NCI-H187 treated with DMSO at 0.1 percent for 48 hours (cell line): ENCODE measurements at places on chromosomes 12 and 14.

DNA sequence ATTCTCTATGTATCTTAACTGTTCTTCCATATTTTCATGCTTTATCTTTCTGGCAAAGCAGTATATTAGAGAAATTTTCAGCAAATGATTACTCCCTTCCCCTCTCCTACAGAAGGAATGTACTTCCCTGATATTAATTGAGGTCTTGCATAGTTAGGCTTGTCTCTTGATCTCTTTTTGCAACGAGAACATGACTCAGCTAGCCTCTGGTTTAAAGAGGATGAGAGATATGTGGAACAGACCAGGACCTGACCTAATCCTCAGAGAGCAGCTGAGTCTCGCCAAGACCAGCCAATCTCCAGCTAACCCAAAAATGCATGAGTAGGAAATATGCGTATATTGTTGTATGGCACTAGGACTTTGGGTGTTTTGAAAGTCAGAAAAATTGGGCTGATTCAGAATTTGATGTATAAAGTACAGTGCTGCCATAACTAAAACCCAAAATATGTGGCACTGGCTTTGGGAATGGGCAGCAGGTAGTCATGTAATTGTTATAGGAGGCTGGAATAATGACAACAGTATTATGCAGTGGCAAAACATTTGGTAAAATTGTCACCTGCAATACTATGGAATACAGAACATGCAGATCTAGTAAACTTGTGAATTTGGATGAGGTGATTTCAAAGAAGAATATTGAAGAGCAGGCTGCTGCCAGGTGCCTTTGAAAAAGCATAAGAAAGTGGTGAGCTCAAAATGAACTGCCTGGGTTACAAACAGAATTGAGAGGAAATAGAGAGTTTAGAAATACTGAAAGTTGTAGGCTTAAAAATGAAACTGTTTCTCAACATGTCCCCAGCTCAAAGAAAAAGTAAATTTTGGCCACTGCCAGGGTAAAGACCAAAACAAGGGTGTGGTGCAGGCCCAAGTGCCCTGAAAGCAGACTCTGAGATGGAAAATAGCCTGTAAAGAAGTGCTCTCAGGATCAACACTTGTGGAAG, 9.3 kb upstream of the USP15 start:
- DNase-seq = no peak

DNA sequence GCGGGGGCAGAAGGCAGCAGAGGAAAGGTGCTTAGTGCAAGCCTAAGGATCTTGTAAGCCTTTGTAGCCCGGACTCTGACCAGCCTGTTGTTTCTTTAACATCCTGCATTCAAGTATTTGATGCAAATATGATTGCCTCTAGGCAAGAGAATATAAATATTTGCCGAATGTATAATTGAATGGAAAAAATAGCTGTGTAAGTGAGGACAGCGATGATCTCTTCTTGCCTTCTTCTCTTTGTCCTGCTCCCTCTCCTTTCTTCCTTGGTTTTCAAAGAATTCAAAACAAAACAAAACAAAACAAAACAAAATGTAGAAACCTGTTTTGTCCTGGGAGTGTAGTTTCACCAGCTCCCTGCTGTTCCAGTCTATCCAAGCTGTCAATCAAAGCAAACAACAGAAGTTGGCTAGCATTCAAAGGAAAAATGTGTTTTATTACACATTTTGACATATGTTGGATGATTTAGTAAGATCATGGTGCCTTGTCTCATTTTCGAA, 74.9 kb upstream of the CPM start:
- DNase-seq = no peak

DNA sequence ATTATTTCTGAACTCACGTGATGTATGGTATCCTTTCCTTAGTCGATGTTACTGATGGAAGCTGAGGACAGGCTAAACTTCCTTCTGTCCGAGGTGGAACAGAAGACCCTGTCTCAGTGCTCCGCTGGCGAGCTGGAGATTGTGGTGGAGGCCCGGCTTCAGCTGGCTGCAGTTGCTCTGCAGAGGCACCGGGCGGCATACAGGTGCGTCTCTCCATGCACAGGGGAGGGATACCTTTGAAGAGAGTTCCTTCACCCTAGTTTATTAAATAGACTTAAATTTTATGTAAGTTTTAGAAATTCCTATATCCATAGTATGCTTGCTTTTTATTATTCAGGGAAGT, 186.7 kb upstream of the NEDD1 start:
- no peak for DNase-seq

GRCh38 chr12:52724384-52724783, 21.1 kb upstream of the KRT77 start:
- no peak for DNase-seq

DNA sequence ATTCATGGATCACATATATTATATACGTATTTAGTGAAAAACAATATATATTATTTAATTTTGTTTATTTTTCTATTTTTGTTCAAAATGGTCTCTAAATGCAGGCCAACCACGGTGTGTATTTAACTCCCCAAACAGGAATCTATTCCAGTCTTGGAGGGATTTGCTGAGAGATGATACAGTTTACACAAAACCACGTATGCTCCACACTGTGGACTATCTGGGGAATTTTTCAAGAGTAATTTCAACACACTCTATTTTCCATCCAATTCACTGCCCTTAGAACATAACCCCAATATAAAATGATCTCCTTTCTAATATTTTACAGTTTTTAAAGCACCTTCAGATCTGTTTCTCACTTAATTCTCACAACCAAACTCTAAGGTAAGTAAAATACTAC, 15.3 kb downstream of the EML1 start:
- no peak for DNase-seq

DNA sequence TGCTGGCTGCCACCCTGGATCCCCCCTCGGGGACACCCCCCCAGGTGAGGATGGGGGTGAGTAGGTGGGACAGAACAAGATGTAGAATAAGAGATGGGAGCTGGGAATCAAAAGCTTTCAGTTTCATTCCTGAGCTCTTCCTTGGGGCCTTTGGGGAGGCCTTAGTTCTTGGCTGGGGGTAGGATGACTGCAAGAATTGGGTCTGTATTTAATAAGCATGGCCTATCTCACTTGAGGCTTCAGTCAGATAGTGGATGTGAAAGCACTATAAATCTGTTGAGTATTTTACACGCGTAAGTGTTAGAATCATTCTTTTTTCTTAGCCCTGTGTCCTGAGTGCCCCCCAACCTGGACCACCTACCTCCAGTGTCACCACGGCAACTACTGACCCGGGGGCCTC, 4.6 kb downstream of the MBD6 start:
- DNase-seq = no peak

DNA sequence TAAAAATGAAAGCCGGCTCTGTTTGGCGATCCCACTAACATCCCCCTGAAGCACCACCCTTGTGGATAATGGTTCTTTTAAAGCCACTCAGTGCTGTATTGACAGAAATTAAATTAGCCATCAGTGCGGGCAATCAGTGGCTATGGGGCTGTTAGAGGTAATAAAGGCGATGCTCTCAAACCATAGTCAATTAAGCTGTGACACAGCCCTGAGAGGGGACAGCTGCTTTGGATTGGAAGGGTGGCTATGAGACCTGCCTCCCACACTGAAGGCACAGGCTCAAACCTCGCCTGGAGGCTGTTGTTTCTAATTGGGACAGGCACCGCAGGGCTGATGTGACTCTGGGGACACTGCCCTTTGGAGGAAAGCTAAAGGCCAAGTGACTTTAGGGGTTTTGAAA, 562.2 kb downstream of the VRK1 start:
- DNase-seq = peak; percentile 82

GRCh38 chr12:53170215-53170614, 10.3 kb upstream of the ZNF740 start:
- DNase-seq = no peak

DNA sequence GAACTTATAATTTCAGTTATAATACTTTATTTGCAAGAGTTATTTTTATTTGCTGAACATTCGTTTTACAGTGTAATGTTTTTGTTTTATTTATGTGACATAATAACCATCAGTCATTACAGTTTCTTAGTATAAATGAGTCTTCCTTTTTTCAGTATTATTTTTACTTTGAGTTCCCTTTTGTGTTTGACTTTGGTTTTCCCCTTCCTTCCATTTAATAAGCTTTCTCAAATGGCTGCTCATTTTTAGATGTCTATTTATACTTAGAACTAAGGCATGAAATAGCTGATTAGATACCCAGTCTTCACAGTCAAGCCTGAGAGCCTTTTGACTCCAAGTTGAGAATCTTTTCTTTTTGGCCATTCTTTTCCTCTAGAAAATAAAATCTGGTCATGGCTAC, 404.5 kb downstream of the LRFN5 start:
- DNase-seq = no peak

GRCh38 chr12:52052468-52053186, 1.4 kb downstream of the NR4A1 start:
- DNase-seq = no peak

DNA sequence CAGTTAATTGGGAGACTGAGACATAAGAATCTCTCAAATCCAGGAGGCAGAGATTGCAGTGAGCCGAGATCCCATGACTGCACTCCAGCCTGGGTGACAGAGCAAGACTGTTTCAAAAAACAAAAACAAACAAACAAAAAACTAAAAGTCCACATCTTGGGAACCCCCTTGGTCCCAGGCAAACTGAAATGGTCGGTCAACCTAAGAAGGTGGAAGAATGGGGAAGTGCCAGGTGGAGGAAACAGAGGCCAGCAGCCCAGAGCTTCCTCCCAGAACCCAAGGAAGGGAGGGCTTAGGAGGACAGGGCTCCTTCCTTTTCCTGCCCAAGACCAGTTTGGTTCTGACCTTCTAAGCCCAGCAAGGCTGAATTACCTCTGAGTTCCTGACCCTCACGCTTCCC, 121.0 kb upstream of the FUT8 start:
- no peak for DNase-seq

- no peak for DNase-seq
These were observed 93.0 kb upstream of the PRKD1 start for GRCh38 chr14:30020687-30021086.

GRCh38 chr12:93567174-93567573, 5.3 kb upstream of the SOCS2 start:
- no peak for DNase-seq

DNA sequence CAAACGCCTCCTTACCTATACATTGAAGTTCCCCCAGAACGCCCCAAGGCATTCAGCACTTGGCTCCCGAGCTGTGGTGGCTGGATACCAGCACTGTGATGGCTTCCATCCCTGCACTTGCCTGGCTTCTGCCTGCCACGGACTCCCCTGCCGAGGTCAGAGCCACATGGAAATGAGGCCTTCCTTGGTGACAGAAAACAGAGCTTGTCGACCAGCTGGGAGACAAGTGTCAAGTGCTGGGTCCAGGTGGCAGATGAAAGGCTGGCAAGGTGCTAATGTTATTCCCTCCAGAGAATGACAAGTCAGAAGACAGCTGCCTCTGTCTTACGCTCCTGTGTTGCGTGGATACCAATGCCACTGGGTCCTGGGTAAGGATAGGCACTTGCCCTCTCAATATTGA, 26.2 kb upstream of the GNG2 start:
- no peak for DNase-seq

- no peak for DNase-seq
These were observed 70.0 kb upstream of the DICER1 start for GRCh38 chr14:95227279-95227860.

DNA sequence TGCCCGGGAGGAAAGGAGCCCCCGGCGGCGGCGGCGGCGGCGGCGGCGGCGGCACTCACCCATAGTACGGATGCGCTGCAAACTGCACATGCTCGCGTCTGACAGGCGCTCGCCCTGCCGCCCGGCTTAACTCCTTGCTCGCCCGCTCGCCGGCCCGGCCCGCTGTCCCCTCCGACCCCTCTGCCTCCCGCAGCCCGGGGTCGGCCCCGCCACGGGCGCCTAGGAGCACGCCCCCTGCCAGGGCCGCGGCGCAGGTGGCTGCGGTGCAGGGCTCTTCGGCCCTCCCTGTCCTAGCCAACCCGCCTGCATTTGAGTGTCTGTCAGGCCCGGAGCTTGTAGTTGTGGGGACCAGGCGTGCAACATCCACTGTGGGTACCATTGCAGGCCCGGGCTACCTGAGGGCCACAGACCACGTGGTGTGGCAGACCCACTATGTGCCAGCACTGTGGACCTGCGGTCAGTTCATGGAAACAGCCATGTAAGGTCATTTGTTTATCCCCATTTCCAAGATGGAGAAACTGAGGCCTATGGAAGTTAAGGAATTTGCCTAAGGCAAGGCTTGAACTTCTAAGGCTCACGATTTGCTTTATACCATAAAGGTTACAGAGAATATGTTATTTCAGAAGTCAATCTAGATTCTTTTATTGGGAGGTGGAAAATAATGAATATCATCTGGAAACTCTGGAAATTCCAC, 17.6 kb upstream of the PLEKHH1 start:
- no peak for DNase-seq

DNA sequence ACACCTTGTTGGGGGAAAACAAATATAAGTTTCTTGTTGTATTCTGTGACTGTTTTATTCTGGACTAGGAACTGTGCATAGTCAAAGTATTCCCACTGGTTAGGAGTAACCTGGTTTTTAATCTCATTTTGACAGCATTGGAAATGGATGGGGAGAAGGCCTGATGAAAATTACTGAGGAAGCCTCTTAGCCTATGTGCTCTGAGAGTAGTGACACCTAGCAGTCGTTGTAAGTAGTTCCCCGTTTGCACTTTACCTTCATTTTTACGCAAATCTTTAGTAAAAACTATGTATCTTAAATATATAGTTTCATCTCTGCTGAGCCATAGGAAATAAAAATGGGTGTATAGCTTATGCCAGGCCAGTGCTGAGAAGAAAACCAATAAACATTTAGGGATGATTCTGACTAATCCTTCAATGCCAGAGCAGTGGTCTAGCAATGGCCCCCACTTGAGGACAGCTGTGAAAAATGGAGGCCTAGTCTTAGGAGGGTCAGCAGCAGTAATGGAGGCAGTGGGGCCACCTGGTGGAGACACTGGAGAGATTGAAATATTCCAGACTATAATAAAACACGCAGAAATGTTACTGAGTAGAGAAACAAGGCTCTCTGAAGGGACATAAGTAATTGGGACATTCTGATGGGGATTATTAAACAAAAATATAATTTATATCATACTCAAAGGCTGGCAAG, 133.2 kb upstream of the NOVA1 start:
- DNase-seq = no peak

DNA sequence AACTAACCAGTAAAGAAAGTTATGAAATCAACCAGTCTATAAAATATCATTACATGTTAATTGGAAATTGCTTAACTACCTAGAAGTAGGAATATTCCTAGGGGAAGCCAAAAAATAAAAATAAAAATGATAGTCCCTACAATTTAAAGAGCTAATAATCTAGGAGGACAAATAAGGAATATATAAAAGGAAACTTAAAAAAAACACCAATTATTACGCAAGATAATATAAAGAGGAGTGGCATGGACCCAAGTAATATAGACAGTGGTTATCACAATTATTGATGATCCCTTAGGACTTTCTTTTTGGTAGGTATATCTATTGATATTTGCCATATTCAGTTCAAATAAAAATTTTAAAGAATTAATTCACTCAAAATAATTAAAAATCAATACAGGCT, 498.7 kb downstream of the SOX5 start:
- DNase-seq = no peak
